ENCODE measurements at places on chromosomes 4 and X. TPM values are rescaled to one million over a fixed set of nuclear protein-coding genes. Genes with fewer than 3 reads are reported as not detected.

The ADH7 gene
- not detected for total RNA-seq

The NPY1R gene
- total RNA-seq, result 1.3 TPM

The CCDC158 gene
- not detected for total RNA-seq

The C4orf36 gene
- 0.51 TPM for total RNA-seq

The LRAT gene
- not detected for total RNA-seq

The TAF7L gene
- total RNA-seq, result 0.24 TPM

The ENAM gene
- not detected for total RNA-seq

The KDM6A gene
- 17.6 TPM for total RNA-seq

The KCNE5 gene
- total RNA-seq, result 0.70 TPM

The NXF3 gene
- not detected for total RNA-seq

The DKK2 gene
- 206 TPM for total RNA-seq

The NUDT10 gene
- 0.59 TPM for total RNA-seq

The CPEB2 gene
- total RNA-seq, result 60.0 TPM

The DCAF12L1 gene
- not detected for total RNA-seq

The BANK1 gene
- 1.0 TPM for total RNA-seq

The SLC9B2 gene
- total RNA-seq, result 19.9 TPM

The AMMECR1 gene
- 10.9 TPM for total RNA-seq

The SLIT2 gene
- total RNA-seq, result 55.6 TPM

The STK32B gene
- total RNA-seq, result 46.9 TPM

The SULT1E1 gene
- 5.1 TPM for total RNA-seq

The EGF gene
- not detected for total RNA-seq

The PRDM8 gene
- total RNA-seq, result 0.10 TPM

The MUC7 gene
- not detected for total RNA-seq

The LNX1 gene
- 0.44 TPM for total RNA-seq

The CPE gene
- total RNA-seq, result 195 TPM

The CENPI gene
- 5.5 TPM for total RNA-seq

The PPP1R2C gene
- not detected for total RNA-seq

The IL21 gene
- total RNA-seq, result not detected

The ASB12 gene
- total RNA-seq, result not detected

The FABP2 gene
- total RNA-seq, result not detected

Data from osteocyte (in vitro differentiated cells).